ENCODE measurements at places on chromosomes 4 and X.
A peak's percentile ranks its signal among the peaks of the same experiment; 100 is the strongest.

DNA sequence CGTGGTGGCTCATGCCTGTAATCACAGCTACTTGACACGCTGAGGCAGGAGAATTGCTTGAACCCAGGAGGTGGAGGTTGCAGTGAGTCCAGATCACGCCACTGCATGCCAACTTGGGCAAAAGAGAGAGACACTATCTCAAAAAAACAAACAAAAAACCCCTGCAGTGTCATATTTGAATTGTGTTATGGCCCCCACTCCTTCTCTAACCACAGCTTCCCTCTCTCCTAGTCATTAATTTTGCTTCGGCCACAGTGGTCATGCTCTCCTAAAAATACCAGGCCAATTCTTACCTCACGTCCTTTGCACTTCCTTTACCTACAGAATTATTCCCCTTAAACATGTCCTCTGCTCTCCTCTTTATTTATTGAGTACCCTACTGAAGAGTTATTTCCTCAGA is 206.1 kb downstream of the PPP3CA start:
- DNase-seq, result no peak

- DNase-seq, result no peak
Observed at GRCh38 chrX:45823536-45823935, 622.9 kb upstream of the DIPK2B start.

DNA sequence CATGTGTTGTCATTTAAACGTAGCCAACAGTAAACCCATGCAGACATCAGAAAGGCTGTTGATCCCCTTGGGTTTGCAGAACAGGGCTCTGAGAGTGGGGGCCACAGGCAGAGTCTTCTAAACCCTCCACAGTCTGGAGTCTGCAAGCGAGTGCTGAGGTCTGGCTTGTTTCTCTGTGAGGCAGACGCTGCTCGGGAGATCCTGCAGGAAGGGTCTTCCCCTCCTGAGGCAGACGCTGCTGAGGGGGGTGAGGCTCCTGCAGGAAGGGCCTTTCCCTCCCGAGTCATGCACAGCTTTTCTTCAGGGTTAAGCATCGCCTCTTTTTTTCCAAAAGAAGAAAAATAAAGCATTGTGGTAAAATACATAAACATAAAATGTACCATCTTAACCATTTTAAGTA is 17.1 kb upstream of the PDE6B start:
- DNase-seq, result no peak

GRCh38 chrX:72269671-72270251 is 7.3 kb downstream of the RPS4X start:
- DNase-seq, result no peak

GRCh38 chr4:62260254-62260653 is 1060.1 kb downstream of the ADGRL3 start:
- no peak for DNase-seq

DNA sequence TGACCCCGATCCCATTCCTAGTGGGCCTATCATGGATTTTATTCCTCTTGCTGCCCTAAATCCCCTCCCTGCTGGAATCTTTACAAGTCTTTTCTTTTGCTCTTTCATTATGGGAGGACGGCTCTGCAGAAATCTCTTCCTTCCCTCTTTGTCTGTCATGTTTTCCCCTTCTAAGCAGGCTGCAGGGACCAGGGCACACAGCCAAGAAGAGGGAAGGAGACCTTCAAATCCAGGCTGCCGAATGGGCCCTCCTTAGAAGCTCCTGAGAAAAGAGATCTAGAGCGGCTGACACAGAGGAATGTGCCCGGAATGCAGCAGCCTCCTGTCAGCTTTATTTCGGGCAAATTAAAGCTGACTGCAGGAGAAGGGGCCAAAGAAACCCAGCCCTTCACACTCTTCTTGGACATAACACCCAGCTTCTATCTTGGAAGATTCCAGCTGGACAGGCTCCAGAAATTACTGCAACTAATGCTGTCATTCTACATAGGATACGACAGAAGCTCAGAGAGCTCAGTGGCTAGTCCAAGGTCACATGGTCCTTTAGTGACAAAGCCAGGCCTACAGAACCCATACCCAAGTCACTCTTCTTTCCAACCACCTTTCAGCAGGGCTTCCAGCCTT is 187.8 kb upstream of the NHS start:
- no peak for DNase-seq

DNA sequence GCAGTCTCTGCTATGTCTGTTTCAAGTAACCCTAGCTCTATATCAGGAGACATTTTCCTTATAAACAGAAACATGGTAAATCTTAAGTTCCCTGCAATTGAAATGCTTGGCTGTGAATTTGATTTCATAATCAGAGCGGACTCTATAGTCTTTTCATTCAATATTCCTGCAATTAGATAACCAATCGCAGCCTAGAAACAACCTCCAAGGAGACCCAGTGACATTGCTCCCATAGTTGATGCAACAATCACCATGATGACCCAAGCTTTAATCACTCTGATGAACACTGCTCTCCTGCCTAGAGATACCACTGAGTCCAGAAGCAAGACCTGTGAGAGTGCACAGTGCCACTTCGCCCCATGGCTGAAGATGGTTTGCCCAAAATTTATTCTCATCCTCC is at the start of gene CABS1:
Gene CABS1, plus strand, starts transcription at position 301 of the 400 bp plus-strand sequence. Its CDS starts 59 bp downstream, at position 360.
- DNase-seq, result no peak

DNA sequence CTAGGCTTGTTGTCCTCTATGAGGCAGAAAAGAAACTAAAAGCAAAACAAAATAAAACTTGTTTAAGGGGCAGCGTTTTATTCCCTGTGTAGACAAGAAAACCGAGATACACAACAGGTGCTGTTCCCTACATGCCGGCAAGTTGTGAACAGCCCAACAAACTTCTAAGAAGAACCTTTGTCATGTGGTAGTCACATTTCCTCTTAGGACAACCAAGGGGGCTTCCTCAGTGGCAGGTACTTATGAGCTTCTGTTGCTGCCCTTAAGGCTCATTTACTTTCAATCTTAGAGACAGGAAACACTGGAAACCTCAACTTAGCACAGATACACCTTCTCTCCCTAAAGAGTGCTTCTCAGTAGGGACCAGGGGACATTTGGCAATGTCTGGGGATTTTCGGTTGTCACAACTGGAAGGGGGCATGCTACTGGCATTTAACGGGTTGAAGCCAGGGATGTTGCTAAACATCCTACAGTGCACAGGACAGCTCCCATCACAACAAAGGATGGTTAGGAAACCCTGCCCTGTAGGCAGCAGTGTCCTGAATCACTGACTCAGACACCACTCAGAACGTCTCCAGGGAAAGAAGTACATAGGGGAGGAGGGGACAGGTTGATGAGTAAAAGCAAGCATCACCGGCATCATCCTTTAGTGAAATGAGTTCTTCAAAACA is 111.0 kb downstream of the ASB9 start:
- no peak for DNase-seq

DNA sequence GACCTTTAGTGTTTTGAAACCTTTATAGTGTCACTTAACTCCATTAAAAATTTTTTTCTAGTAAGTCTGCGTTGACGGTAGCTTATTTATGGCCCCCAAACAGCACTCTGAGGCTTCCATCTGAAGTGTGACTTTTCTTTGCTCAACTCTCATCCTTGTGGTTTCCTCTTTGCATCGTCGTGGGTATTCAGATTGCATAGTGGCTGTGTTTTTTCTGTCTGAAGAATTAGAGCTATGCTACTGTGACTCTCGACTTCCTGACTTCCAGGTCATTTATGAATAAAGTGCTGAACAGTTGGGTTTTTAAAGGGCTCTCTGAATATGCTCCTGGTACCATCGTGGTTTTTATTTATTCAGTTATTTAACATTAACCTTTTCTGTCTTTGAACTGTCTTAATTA is 44.9 kb downstream of the JADE1 start:
- no peak for DNase-seq

- DNase-seq, result no peak
Observed at GRCh38 chr4:124768596-124769365, 56.2 kb upstream of the ANKRD50 start.

DNA sequence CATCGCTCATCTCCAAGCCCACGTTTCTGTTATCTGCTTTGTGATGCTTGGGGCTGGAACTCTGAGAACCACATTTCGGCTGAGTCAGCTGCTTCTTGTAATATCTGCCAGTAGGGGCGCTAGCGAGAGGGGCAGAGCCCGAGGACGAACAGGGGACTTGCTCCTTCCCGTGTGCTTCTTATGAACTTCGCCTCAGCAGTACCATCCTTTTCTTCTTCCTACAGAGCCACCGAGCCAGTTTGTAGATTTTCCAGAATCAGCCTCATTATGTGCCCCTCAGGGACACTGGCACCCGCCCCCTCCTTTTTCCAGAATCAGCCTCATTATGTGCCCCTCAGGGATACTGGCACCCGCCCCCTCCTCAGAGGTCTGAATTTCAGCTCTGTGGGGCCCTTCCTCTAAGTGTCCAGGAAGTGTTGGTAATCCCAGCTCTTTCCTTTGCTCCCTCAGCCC is 441.7 kb upstream of the RASGEF1B start:
- DNase-seq, result peak; percentile 8

DNA sequence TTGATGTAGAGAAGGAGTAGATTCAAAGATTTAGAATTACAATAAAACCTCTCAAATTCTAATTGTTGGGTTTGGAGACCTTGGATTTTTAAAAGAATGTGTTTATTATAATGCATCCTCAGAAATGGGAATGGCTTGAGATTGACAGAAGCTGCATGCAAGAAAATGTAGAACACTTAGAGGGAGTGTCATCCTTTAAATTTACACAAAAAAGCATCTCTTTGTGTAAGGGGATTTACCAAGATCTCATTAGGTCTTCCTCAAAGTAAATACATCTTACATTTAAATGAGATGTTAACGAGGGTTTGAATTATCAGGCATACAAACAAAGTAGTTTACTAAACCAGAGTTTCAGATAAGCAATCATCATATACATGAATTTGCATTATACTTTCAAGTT is 615.0 kb downstream of the FAM133A start:
- DNase-seq, result no peak

DNA sequence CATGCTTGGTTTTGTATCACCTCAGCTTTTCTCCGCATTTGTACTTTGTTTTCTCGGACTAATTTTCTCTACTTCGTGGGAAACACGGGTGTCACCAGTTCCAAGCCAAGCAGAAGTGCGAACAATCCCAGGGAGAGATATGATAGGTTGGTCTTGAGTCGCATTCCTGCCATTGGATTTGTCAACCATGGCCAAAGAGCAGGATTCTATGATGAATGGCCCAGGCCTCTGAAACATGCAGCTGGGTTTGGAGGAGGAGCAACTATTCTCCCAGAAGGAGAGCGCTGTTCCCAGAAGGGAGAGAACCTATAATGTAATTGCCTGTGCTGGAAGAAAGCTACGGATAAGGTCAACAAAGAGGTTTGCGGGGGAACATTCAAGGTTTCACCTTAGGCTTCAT is 10.3 kb upstream of the FGFBP1 start:
- no peak for DNase-seq

GRCh38 chr4:26590639-26591038 is 6.8 kb downstream of the TBC1D19 start:
- no peak for DNase-seq

DNA sequence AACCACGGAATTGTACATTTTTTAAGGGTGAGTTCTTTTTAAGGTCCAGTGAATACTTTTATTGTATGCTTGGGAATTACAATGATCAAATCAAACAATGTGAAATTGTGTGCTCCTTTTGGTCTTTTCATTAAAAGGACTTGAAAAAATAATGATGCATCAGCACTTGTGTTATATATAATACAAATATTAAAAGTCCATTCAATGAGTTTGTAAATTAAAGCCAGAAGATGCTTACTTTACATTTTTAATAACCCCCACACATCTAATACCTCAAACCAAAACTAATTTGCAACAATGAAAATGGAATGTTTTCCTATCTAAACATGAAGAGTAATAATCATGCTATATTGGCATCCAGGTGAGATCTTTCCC is 369.8 kb upstream of the LCORL start:
- DNase-seq, result no peak

DNA sequence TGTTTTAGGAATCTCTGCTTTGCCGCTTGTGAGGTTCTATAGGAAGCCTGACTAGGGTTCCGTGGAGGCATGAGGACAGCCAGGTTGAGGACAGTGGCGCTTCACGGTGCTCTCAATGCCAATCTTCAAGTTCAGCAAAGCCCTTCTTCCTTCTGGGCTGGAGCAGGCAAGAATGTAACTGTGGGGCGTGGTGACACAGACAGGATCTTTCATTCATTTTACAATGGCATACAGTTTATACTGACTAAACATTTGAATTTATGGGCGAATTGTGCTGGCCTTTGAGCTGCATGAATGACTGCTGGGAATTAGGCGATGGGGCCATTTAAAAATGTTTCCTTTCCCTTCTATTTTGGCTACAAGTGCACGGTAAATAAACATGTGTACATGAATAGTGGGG is 2.9 kb upstream of the NHS start:
- no peak for DNase-seq

- no peak for DNase-seq
Observed at GRCh38 chr4:8204576-8205227, 5.6 kb downstream of the SH3TC1 start.

GRCh38 chr4:22988526-22988925 is 295.8 kb downstream of the GBA3 start:
- no peak for DNase-seq

DNA sequence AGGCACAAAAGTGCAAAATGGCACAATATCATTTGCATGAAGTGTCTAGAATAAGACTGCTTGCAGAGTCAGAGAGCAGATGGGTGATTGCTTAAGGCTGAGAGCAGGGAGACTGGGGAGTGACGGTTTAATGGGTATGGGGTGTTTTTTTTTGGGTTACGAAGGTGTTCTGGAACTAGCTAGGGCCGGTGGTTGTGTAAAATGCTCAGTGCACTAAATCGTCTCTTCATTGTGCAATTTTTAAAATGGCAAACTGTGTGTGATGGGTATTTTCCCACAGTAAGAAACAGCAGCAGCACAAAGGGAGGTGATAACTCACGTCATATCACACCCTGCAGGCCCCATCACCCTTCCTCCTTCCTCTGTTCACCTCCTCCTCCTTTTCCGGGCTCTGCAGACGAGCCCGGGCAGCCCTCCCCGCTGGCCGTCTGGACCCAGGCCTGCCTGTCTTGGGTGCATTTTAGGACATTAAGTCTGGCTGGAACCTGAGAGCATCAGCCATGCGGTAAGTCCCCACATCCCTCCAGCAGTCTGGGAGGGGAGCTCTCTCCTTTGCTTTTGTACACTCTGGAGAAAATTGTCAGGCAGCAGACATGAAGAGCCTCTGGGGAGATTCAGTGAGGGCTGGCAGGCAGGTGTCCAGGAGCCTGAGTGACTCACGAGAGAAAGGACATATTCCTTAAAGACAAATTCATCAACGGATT is 42.7 kb downstream of the ASMT start:
- DNase-seq, result no peak

GRCh38 chr4:101280866-101281600 is 66.3 kb downstream of the PPP3CA start:
- no peak for DNase-seq

DNA sequence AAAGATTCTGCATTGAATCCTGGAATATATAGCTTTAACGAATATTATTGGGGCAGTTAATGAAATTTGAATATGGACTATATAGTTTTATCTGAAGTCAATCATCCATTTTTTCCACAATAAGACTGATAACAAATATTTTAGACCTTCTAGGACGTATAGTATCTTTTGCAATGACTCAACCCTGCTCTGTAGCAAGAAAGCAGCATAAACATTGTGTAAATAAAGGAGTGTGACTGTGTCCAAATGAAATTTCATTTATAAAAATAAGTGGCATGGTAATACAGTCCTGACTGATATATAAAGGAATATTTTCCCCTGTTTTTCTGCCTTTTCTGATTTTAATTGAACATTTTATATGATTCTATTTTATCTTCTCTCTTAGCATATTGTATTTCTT is 947.7 kb upstream of the SLIT2 start:
- DNase-seq, result no peak
